GM23248 (cell line): ENCODE measurements at places on chromosomes 12 and 14.

DNA sequence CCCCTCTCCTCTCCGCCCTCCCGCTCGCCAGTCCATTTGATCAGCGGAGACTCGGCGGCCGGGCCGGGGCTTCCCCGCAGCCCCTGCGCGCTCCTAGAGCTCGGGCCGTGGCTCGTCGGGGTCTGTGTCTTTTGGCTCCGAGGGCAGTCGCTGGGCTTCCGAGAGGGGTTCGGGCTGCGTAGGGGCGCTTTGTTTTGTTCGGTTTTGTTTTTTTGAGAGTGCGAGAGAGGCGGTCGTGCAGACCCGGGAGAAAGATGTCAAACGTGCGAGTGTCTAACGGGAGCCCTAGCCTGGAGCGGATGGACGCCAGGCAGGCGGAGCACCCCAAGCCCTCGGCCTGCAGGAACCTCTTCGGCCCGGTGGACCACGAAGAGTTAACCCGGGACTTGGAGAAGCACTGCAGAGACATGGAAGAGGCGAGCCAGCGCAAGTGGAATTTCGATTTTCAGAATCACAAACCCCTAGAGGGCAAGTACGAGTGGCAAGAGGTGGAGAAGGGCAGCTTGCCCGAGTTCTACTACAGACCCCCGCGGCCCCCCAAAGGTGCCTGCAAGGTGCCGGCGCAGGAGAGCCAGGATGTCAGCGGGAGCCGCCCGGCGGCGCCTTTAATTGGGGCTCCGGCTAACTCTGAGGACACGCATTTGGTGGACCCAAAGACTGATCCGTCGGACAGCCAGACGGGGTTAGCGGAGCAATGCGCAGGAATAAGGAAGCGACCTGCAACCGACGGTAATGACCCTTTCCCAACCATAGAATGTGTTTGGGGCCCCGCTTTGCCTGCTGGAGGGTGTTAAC lies 615 bp downstream of the CDKN1B start:
- DNase-seq: peak; percentile 60

GRCh38 chr12:86429824-86430223 lies 173.6 kb upstream of the MGAT4C start:
- no peak for DNase-seq

- DNase-seq: no peak
Observed at GRCh38 chr12:124488520-124488919, 78.9 kb downstream of the NCOR2 start.

GRCh38 chr14:76480426-76480825 lies 104.5 kb downstream of the ESRRB start:
- no peak for DNase-seq

DNA sequence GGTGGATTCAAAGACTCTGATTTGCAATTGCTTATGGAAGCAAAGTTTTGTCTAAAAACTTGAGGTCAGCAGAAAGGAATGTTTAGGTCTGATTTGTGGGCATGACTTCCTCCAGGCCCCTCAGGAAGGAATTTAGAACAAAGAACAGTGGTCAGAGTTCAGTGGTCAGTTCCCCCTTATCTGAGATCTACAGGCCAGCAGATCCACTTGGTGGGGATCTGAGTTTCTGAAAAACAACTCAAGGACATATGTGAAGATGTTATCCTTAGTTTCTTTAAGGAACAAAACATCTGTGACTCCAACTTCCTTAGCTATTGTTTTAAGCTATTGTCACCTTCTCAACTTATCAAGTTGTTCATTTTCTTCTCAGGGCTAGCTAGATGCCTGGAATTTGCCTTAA lies 28.0 kb upstream of the NAA30 start:
- no peak for DNase-seq

DNA sequence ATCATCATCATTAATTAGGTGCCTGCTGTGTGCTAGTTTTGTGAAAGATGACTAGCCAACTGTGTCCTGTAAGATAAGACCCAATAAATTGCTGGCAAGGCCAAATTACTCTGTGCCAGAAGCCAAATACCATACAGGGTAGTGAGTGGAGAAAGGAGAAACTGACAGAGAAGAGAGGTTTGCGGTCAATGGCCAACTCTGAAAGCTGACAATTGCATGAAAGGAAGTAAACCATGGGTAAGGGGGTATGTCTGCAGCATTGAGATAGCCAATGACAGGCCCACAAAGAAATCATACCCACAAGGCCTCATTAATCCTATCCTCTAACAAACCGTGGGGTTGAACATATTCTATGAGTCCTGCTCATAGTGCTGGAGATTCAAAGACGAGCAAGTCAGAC lies 236.6 kb upstream of the CCDC196 start:
- DNase-seq: no peak

- DNase-seq: no peak
Observed at GRCh38 chr14:71204768-71205167, 297.5 kb downstream of the PCNX1 start.

- DNase-seq: no peak
Observed at GRCh38 chr12:34406996-34407300, 384.7 kb downstream of the ALG10 start.

DNA sequence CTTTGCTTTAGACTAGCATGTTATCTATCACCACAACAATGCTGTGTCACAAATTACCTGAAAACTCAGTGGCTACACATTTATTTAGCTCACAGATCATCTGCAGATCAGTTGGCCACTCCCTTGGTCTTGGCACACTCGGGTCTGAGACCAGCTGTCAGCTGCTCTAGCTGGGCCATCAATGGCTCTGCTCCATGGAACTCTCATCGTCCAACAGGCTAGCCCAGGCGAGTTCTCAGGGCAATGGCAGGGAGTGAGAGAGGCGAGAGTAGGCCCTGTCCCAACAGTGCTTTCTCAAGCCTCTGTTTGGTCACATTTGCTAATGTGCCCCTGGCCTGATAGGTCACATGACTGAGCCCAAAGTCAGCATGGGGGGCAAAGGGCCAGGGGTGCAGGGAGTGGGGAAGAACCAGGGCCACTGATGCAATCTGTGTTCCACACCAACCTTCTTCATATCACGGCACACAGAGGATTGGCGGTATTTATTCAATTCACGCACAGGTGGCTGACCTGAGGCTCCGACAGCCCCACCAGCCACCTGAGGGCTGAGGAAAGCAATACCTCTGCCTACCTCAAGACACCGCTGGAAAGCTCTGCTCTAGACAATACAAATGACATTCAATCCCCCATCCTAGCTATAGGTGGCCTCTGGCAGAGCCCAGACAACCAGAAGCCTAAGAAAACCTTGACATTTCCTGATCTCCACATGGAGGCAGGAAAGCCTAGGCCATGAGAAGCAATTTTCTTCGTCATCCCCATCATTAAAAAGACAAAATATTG lies 82.5 kb downstream of the NT5DC3 start:
- DNase-seq: no peak

DNA sequence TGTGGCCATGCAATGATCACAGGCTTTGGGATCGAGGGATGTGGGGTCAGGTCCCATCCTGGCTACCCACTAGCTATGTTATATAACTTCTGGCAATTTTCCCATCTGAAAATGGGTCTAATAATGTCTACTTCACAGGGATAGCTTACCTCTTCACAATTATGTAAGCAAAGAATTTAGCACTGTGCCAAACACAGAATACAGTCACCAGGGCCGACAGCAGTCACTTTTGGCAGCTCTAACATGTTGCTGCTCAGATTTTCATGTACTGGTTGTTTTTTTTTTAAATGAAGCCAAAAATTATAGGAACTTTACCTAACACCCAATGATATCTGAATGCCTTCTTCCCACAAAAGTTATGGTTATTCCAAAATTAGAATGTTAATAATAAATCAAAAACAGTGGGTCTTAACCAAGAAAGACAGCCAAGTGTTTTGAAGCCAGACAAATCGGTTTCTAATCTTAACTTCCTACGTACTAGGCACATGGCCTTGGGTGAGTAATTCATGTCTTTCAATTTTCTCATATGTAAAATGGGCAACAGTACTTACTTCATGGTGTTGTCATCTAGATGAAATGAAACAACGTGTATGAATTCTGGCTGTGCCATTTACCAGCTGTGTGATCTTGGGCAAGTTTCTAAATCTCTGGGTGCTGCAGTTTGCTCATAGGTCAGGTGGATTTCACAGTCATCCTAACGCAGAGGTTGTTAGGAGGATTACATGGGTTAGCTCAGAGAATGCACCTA lies 13.0 kb upstream of the PCED1B start:
- DNase-seq: peak; percentile 62

GRCh38 chr12:109250523-109250922 lies 58.6 kb downstream of the FOXN4 start:
- no peak for DNase-seq

- DNase-seq: no peak
Observed at GRCh38 chr14:91274796-91275195, 30.3 kb upstream of the GPR68 start.

DNA sequence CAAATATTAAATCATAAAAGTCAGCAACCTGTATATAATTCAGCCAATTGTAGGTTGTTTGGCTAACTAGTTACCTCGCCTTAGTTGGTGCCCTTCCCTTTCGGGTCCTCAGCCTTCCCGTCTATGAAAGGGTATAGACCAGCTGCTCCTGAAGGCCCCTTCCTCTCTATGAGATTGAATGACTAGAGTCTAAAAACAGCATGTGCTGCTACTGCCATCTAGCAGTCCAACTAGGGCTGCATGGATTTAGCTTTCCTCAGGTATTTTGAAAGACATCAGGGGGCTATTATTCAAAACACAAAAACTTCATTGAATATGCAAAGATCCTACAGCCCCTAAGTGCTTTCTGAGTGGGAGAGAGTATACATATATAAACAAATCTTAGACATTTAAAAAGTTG lies 37.0 kb upstream of the TMEM263 start:
- no peak for DNase-seq

DNA sequence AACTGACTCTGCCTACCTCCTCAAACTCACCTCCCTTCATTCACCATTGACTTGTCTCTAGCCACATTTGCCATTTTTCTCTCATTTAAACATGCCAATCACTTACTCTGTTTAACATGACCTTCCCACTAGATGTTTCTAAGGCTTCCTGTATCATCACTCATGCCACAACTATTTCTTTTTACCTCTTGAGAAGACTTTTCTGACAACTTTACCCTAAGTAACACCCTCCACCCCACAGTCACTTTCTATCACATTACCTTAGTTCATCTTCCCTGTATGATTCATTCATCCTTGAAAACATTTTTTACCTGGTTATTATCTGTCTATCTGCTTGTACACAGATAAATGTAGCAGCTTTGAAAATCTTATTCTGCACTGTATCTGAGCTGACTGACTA lies 19.4 kb downstream of the PLCZ1 start:
- no peak for DNase-seq

DNA sequence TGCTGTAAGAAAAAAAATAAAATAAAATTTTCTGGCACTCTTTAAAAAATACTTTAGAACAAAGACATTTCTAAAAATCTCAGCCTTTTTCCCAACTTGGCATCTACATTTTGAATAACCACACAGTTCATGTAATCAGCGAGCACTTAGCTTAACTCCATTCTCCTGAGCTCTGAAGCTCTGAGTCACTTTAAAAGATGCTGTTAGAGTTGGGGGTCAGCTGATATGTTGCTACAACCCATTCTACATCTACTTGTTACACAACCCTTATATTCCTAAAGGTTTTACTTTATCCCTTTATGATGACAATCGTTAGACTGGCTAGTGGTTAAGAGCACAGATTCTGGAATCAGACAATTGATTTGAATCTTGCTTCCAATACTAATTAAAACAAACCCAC lies 48.3 kb downstream of the SLC41A2 start:
- peak; percentile 57 for DNase-seq

GRCh38 chr12:117966511-117966910 lies 2.3 kb downstream of the KSR2 start:
- DNase-seq: no peak

GRCh38 chr14:91123201-91123600 lies 9.3 kb downstream of the DGLUCY start:
- no peak for DNase-seq

DNA sequence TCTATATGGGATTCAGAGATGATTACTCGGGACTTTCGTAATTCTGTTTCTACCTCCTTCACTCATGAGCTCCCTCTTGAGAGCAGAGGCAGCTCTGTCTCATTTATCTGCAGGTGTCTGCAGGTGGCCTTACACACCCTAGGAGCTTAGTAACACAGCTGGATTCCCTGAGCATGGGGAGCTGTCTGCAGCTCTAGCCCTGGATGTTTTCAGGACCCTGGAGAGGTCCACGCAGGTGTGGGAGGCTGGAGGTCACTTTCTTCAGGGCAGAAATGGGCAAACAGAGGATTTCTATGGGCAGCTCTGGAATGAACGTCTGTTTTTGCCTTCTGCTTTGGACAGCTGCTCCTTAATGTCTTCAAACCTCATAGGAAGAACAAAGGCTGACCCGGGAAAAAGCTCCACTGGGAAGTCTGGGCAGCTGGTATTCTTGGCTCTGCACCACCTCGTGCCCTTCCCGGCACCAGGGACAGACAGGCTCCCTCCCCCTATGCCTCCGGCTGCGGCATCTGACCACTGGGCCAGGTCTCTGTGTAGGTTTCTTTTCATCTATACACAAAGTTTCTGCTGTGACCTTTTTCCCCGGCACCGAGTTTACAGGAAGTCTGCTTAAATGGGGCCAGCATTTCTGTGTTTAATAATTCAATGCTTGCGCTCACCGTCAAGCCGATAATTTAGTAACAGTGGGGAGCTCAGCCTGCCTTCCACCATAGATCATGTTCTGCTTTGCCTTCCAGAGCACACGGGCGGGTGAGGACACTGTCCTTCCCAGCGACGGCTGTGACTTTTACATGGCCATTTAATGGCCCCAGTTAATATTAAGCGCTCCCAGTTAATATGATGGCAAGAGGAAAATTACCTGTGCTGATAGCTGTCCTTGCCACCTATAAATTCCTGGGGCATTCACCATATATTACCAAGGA lies 320.2 kb upstream of the SFSWAP start:
- peak; percentile 15 for DNase-seq

DNA sequence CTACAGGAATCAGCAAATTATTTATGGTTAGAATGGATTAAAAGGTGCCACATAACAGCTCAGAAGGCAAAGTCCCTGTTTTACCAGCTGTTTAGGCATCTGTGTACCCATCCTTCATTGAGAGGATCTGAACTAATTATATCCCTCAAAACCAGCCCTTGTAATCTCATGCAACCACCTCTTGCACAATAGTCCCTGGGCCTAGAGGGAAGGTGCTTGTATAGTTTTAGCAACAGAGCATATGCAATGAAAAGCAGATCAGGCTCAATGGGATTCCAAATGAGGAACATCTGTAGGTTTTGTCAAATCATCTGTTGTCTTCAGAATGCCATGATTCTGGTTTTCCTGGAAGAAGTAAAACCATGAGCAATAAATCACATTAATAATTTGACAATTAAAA lies 26.0 kb upstream of the GLIPR1L2 start:
- peak; percentile 32 for DNase-seq

GRCh38 chr12:54658306-54659264 lies 10.4 kb upstream of the DCD start:
- DNase-seq: peak; percentile 56

GRCh38 chr14:105244334-105244733 lies 4.0 kb upstream of the BTBD6 start:
- no peak for DNase-seq

GRCh38 chr12:60577607-60578006 lies 981.8 kb downstream of the SLC16A7 start:
- DNase-seq: no peak

- peak; percentile 99 for DNase-seq
Observed at GRCh38 chr12:45232756-45233372, 17.0 kb downstream of the ANO6 start.
